Tibial nerve (tissue), 4 donors: ENCODE measurements at places on chromosomes 3 and 15. TPM values are rescaled to one million over a fixed set of nuclear protein-coding genes. Genes with fewer than 3 reads are reported as not detected.

Gene RHOV
- not detected for total RNA-seq

- H3K27ac ChIP-seq, result no peak overlapping the region
- H3K36me3 ChIP-seq, result no peaks in the 10 kb centered on the region
- H3K4me1 ChIP-seq, result no peaks in the 10 kb centered on the region
- no peak overlapping the region for H3K4me3 ChIP-seq
- DNase-seq, result no peak
Measured at GRCh38 chr3:146781606-146782005, 176.5 kb upstream of the PLSCR5 start.

DNA sequence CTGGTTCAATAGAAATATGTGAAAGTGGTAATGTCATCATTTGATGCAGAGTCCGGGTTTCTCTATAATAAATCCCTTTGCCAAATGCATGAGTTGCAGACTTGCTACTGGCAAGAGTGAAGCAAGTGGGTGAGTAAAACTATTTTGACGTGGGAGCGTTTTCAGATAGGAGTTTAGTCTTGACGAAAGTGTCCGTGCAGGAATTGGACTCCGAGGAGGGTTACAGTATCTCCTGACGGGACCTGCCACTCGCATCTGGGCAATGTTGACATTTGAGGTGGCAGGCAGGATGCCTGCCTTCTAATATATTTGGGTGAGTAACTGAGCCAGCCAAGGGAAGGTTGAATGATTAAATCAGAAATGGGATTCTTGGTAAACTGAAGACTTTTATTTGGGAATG, 16.0 kb downstream of the CDV3 start:
- no peak overlapping the region for H3K27ac ChIP-seq
- no peaks in the 10 kb centered on the region for H3K27me3 ChIP-seq
- H3K4me3 ChIP-seq, result no peak overlapping the region
- no peak for DNase-seq

Gene MTFMT
- total RNA-seq, result 44.6 TPM

DNA sequence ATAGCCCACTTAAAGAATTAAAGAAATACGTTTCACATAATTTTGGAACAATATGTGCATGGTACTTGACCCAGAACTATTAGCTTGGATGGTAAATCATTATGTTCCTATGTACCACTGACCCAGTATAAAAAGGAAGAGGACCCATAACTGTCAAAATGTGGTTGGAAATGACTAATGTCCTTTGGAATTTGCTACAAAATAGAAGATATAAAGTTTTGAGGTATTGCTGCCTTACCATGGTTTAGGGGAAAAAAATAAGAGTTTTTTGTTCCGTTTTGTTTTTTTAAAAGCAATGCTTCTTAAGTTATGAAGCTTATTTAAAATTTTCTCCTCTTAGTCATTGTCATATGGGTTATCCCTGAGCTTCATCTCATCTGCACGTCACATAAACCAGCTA, 15.8 kb upstream of the TFDP2 start:
- DNase-seq, result no peak
- no peaks in the 10 kb centered on the region for H3K27me3 ChIP-seq
- no peak overlapping the region for H3K4me3 ChIP-seq
- H3K4me1 ChIP-seq, result no peaks in the 10 kb centered on the region
